Kidney (tissue), 22 donors: ENCODE measurements at places on chromosomes 12 and 14. TPM values are rescaled to one million over a fixed set of nuclear protein-coding genes. Genes with fewer than 3 reads are reported as not detected.

GRCh38 chr12:39685854-39686657 is 66.5 kb upstream of the ABCD2 start:
- H3K27ac ChIP-seq: no peak overlapping the region
- H3K4me1 ChIP-seq: no peaks in the 10 kb centered on the region
- H3K4me3 ChIP-seq: no peak overlapping the region

- H3K4me3 ChIP-seq: no peak overlapping the region
- no peaks in the 10 kb centered on the region for H3K36me3 ChIP-seq
- no peak overlapping the region for H3K27ac ChIP-seq
- H3K4me1 ChIP-seq: no peaks in the 10 kb centered on the region
Observed at GRCh38 chr12:67918441-67918840, 70.8 kb upstream of the IFNG-AS1 start.

DNA sequence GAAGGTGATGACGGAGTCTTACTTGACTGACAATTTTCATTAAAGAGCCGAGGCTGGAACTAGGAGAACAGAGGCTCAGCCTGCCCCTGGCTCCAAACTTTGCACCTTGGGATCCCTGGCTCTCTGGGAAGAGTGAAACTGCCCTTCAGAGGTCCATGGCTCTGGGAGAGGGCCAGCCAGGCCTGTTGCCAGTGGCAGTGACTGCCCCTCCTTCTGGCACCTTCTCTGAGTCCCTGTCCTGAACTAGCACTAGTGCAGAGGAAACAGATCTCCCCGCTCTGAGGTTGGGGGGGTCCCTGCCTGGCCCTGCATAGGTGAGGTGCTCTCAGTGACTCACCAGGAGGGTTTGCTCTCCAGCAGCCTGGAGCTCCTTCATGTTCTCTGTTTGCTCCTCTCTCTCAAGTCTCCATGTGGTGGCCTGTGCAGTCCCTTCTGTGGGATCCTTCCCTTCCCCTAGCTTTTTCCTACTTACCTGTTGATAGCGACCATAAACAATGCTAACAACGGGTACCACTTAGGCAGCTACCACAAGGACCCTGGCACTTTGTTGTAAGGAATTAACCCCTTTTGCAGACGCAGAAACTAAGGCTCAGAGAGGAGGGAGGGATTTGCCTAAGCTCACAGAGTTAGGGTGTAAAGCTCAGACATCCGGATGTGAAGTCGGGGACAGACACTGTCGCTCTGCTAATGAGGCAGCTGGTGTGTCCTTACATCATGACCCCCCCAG is 22.4 kb downstream of the FAM222A start:
- no peak overlapping the region for H3K4me3 ChIP-seq
- no peak for DNase-seq
- H3K27ac ChIP-seq: peak overlapping the region; percentile 12

DNA sequence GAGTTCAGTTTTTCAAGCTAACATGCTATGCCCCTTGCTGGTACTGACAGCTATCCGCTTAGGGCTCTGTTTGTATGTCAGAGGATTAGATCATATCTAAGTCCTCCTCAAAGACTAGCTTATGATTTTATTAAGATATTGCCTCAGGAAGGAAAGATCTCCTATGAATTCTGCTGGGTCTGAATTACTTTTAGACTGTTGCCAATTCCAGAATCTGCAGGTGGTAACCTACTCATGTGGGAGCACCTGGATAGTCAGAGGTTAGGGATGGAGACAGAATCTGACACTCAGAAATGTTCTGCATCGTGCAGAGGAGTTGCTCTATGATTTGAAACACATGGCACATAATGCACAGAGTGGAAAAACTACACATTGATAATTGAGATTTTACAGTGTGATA is 843.4 kb downstream of the SLC6A15 start:
- no peak overlapping the region for H3K4me3 ChIP-seq
- DNase-seq: no peak
- no peak overlapping the region for H3K27ac ChIP-seq
- H3K27me3 ChIP-seq: no peaks in the 10 kb centered on the region

- no peaks in the 10 kb centered on the region for H3K36me3 ChIP-seq
- H3K4me3 ChIP-seq: no peak overlapping the region
- no peak for DNase-seq
- no peaks in the 10 kb centered on the region for H3K4me1 ChIP-seq
- H3K27me3 ChIP-seq: peaks cover 6% of the 10 kb centered on the region
Observed at GRCh38 chr14:104546591-104547309, 32.8 kb upstream of the C14orf180 start.

DNA sequence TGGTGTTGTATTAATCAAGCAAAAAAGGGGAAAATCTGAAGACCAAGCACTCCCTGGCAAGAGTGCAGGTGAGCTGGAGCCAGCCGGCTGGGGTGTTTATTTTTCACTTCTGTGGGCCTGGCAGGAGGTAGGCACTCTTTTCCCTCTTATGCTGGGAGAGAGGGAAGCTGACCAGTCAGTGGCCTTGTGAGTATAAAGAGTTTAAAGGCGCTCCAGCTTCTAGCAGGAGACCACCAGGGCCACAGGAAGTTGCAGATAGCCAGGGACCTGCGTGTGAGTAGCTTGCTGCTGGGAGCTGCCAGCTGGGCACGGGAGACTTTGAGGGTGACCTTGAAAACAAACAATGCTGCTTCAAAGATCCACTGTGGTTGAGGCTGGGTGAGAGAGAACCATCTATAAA is 217.4 kb upstream of the PWP1 start:
- peaks cover 8% of the 10 kb centered on the region for H3K4me1 ChIP-seq
- no peaks in the 10 kb centered on the region for H3K27me3 ChIP-seq
- H3K36me3 ChIP-seq: no peaks in the 10 kb centered on the region
- no peak overlapping the region for H3K4me3 ChIP-seq
- peak overlapping the region; percentile 56 for H3K27ac ChIP-seq

DNA sequence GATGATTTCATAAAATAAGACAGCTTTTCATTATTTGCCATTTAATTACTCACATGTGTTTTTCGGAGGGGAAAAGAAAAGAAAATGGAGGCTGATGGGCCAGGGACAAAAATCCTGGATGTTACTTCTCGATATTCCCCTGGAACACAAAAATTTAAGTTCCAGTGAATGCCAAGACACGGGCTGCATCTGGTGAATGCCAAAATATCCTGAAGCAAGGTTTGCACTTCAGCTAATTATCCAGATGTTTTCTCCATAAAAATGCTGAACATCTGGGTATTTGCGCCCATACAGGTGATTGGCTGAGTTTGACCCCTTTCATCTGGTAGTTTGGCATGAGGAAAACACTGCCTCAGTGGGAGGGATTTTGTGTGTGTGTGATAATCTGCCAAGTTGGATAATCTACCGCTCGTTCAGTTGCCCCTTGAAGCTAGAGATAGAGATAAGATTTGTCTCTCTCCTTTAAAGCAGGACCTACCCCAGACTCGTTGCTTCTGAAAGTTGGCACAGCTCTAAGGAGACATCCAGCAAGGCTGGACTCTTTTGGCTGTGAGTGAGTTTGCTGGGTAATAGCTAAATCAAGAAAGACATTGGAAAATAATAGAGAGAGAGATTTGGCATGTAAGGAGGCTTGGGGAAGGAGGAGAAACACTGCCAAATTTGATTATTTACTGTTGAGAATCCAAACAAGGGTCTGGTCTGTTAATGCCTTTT is 390.0 kb downstream of the EGLN3 start:
- DNase-seq: no peak
- no peaks in the 10 kb centered on the region for H3K27me3 ChIP-seq
- no peak overlapping the region for H3K4me3 ChIP-seq
- H3K27ac ChIP-seq: no peak overlapping the region
- H3K4me1 ChIP-seq: no peaks in the 10 kb centered on the region

- H3K27ac ChIP-seq: no peak overlapping the region
- H3K4me3 ChIP-seq: no peak overlapping the region
- peaks cover 29% of the 10 kb centered on the region for H3K27me3 ChIP-seq
Observed at GRCh38 chr12:116876151-116876869, 4.9 kb downstream of the HRK start.

GRCh38 chr12:89899651-89900050 is 191.0 kb upstream of the ATP2B1 start:
- no peaks in the 10 kb centered on the region for H3K27me3 ChIP-seq
- no peaks in the 10 kb centered on the region for H3K4me1 ChIP-seq
- no peaks in the 10 kb centered on the region for H3K36me3 ChIP-seq

The C14orf93 gene
- total RNA-seq: 9.5 TPM

The GOLGA5 gene
- 33.7 TPM for total RNA-seq

The SLC2A13 gene
- total RNA-seq: 18.6 TPM

The PSMD9 gene
- 54.9 TPM for total RNA-seq

The MUCL1 gene
- total RNA-seq: not detected

The ARHGEF40 gene
- total RNA-seq: 25.6 TPM

The GSG1 gene
- 0.19 TPM for total RNA-seq

The RTL1 gene
- not detected for total RNA-seq

The AMDHD1 gene
- 1.2 TPM for total RNA-seq

The RND1 gene
- total RNA-seq: 1.0 TPM

The TXNDC16 gene
- 7.3 TPM for total RNA-seq

The CFAP54 gene
- total RNA-seq: 6.6 TPM
